ENCODE measurements at places on chromosomes 2 and 18.

- DNase-seq = no peak
Measured at GRCh38 chr2:165634855-165635254, 159.2 kb downstream of the GALNT3 start.

DNA sequence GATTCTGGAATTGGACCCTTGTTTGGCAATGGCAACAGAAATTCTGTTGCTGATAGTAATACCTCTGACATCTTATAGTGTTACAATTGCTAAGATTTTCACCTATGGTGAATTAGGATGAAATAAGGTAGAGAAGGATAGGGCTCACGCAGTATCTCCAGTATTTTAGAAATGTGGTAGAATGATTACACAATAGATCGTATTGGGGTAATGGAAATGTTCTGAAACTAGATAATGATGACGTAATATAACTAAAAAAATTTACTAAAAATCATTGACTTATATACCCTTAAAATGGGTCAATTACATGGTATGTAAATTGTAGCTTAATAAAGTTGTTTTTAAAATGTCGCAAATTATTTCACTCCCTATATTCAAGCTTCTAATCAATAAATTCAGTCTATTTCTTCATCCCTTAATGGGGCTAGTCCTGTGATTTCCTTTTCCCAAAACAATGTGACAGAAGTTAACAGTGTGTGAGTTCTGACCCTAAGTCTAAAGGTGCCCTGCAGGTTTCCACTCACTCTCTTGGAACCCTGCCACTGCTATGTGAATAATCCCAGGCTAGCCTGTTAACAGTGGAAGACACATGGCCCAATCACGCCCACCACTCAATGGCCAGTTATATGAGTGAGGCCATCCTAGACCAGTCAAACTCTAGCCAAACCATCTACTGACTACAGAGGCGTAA, 31.2 kb downstream of the USP37 start:
- no peak for DNase-seq

DNA sequence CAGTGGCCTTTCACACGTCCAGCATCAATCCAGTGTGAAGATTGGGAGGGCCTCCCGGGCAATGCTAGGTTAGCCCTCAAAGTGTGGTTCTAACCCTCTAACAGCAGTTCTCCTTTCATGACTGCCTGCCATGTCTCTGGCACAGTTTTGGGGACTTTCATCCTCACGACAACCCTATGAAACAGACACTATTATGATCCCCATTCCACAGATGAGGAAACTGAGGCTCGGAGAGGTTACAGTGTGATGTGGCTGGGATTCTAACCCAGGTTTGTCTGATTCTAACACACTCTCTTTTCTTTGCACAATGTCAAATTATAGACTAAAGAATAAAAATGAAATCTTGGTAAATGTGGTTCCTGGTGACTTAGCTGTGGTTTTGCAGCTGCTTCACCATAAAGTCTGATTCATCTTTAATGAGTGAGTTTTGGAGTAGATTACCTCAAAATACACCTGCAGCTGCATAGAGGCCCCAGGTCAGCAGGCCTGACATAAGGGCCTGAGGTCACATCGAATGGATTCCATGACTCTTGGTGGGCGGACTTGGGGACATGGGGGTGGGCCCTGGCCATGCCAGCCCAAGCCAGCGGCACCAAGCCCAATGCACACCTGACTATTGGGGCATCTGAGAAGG, 214.4 kb downstream of the GLI2 start:
- DNase-seq = no peak

- DNase-seq = no peak
Measured at GRCh38 chr2:48320742-48321141, 209.2 kb upstream of the STON1 start.

DNA sequence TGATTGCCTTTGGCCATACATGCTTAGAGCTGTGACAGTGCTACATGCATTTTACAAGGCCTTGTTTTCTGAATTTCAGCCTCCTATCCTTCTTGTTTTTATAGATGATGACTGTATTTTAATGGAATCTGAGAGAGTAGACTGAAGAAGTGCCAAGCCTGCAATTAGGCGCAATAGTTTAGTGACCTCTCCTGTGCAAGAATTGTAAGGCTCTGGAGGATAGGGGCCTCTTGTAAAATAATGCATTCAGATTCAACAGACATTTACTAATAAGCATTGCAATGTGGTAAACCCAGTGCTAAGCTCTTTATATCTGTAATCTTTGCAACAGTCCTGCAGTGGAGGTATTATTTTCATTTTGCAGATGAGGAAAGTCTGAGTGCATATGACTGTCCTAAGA, 105.5 kb downstream of the TDRD15 start:
- no peak for DNase-seq

GRCh38 chr2:234020332-234020731, 30.2 kb upstream of the SPP2 start:
- DNase-seq = no peak

- DNase-seq = no peak
Measured at GRCh38 chr18:58576638-58577251, 52.1 kb downstream of the ALPK2 start.

- no peak for DNase-seq
Measured at GRCh38 chr2:54716375-54716774, 7.1 kb upstream of the EML6 start.

GRCh38 chr18:9346775-9347174, 12.2 kb downstream of the TWSG1 start:
- no peak for DNase-seq

DNA sequence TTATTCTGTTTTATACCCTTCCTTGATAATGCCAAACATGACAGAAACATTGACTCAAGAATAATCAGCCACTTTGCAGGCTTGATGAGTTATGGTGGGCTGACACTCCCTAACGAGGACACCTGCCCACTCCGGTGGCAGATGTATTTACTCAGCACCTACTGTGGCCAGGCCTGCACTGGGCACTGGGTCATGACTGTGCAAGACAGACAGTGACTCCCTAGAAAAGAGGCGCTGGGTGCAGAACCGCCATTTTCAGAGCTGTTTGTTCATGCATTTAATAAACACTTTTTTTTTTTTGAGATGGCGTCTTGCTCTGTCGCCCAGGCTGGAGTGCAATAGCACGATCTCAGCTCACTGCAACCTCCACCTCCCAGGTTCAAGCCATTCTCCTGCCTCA, 32.5 kb downstream of the SNED1 start:
- no peak for DNase-seq

GRCh38 chr2:84947010-84947593, 23.9 kb upstream of the KCMF1 start:
- no peak for DNase-seq

DNA sequence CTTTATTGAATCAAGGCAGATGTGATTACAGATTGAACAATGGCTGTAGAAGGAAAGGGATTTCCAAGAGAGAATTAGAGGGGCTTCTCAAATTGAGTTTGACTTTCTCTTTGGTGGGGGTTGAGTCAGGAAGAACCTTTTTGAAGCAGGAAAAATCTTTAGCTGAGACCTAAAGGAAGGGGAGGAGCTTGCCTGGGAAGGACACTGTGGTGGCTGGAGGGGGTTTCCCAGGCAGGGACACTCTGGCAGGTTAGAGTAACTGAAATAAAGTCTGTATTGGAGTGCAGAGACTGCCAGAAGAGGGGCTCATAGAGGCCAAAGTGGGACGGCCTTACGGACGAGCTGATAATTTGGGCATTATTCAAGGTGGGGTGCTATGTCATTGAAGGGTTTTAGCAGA, 69.3 kb downstream of the NEDD4L start:
- no peak for DNase-seq

GRCh38 chr2:73117441-73117840, 4.7 kb upstream of the RAB11FIP5 start:
- no peak for DNase-seq

DNA sequence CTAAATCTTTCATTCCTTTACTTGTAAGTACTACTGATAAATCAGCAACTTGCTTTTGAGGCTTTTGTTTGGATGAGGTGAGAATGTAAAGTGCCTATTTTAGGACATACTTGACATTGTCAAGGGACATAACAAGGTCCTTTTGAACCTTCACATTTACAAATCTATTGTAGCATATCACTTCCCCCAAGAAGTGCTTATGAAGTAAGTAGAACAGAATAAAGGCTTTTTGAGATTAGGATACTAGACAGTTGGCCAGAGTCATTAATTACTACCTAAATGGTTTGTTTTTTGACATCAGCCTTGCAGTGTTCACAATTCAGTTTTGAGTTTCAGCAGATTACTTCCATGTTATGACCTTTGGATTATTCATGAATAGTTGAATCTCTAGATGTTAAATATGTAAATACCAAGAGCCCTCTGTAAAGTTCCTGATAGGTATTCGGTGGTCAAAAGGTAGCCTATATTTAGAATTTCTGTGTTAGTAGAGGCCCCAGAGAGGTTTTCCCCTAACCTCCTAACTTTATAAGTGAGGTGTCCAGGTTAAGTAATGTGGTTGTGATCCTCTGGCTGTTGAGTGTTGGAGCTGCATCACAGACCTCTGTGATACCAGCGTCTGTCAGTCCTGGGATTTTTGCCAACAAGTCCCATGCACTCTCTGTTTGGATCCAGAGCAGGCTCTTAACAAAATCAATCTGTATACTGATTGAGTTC, 67.2 kb downstream of the LCLAT1 start:
- no peak for DNase-seq

- DNase-seq = no peak
Measured at GRCh38 chr2:239300242-239300641, 100.6 kb downstream of the HDAC4 start.

DNA sequence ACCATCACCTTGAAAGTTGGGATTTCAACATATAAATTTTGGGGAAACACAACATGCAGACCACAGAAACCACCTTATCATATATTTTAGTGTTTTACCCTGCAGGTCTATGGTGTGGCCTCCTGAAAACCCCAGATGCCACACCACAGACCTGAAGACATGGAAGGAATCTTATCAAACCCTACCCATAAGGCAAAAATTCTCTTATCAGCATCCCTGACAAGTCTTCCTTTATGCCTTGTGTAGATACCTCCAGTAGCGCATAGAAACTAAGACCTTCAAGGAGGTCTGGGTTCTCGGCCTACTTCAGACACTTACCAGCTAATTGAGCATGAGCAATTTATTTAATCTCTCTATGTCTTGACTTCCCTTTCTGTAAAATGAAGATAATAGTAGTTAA, 59.1 kb upstream of the SLC14A2 start:
- no peak for DNase-seq

DNA sequence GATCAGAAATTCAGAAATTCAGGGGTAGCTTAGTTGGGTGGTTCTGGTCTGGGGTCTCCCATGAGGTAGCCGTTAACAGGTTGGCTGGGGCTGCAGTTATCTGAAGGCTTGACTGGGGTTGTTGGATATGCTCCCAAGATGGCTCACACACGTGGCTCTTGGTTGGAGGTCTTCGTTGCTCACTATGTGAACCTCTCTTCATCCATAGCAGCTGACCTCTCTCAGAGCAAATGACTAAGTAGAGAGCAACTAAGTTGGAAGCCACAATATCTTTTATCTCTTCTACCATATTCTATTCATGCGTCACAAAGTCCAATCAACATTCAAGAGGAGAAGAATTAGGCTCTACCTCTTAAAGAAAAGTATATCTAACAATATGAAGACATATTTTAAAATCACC, 38.7 kb upstream of the SERTAD2 start:
- DNase-seq = no peak

DNA sequence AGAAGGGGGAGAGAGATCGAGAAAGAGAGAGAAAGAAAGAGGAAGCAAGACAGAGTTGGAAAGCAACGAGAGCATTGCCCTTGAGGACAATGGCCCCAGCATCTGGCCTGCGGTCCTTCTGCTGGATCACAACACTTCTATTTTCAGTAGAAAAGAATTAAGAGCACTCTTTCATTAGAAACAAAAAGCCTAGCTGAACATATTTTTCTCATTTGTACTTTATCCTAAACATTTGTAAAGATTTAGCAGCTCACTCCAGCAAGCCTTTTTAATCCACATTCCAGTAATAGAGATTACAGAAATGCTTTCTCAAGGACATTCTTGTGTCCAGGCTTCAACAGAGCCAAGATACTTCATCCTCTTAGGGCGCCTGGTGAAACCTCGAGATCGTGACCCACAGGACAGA, 31.6 kb upstream of the AFF3 start:
- peak; percentile 18 for DNase-seq

GRCh38 chr2:57906152-57906732, 140.4 kb upstream of the VRK2 start:
- DNase-seq = peak; percentile 32

DNA sequence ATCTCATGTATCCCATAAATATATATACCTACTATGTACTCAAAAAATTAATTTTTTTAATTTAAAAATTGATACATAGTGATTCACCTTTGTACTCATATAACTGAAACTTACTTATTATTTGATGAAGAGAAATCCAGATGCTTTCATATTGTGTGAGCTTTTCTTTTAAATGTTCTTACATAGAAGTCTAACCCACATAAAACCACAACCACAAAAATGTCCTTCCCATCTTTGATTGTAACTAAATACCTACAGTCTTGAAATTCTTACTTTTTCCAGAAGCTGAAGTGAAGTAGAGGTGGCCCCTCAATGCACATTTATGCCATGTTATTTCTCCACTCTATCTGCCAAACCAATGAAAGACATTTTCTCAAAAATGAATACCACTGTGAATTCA, 117.9 kb upstream of the COL5A2 start:
- peak; percentile 62 for DNase-seq

DNA sequence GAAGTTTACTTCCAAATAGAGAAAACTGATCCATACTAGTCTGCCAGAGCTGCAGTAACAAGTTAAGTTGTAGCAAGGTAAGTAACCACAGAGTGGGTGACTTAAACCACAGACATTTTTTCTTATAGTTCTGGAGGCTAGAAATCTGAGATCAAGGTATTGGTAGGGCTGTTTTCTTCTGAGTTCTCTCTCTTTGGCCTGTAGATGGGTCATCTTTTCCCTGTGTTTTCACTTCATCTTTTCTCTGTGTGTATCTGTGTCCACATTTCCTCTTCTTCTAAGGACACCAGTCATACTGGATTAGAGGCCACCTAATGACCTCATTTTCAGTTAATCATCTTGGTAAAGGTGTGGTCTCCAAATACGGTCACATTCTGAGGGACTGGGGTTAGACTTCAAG, 142.9 kb upstream of the MEX3C start:
- DNase-seq = no peak

DNA sequence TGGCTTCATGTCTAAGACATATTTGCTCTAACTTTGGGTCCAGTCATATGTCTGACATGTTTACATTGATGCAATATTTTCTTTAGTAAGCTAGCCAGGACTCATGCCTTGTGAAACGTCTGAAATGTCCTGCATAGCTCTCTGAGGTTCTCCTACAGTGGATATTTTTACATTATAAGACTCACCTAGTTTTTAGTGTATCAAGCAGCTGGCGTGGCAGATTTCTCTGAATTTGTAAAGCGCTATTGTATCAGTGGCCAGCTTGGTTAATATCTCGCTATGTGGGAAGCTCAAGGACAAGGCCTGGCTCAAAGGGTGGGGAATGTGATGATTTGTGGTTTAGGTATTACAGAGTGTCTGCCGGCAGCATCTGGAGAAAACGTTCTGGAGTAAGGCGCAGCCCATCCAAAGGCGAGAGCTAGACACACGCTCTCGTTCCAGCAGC, 164.3 kb downstream of the LTBP1 start:
- no peak for DNase-seq
